RPMI7951 (cell line): ENCODE measurements at places on chromosomes 2 and 18.

DNA sequence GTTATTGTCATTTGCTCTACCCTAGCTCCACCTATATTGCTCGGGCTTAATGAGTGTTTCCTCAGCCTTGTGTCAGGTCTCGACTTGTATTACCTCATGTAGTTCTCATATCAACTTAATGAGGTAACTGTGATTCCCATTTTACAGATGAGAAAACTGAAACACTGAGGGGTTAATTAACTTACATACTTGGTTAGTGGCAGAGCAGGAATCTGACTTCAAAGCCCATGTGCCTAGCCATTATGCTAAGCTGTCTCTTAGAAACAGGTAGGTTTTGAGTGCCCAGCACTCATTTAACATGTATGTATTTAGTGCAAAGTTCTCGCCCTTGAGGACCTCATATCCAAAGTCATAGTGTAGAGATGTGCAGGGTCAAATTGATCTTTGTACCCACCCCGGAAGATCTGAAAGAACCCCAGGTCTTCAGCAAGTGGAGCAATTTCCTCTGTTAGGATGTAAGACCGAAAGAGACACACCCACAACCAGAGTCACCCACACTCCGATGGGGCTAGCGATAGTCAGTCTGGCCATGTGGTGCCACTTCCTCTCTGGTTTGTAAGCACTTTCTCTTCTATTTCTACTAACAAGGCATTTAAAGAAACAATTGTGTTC is 121.0 kb upstream of the SLC39A10 start:
- peak; percentile 68 for DNase-seq

DNA sequence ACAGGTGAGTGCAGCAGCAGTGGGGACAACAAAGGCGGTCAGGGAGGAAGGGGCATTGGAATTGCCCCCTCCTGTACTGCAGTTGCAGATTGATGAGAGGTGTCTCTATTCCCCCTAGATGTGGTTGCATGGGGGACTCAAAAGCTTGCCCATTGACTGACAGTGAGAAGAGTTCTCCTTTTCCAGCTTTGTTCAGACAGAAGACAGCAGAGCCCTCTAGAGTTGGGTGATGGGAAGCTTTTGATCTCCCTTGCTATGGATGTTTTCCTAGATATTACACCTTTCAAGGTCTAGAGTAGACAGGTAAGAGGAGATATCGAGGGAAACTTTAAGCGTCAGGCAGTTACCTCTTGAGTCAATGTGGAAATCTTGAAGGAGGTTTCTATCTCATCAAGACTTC is 2.9 kb downstream of the PROKR1 start:
- DNase-seq = no peak

DNA sequence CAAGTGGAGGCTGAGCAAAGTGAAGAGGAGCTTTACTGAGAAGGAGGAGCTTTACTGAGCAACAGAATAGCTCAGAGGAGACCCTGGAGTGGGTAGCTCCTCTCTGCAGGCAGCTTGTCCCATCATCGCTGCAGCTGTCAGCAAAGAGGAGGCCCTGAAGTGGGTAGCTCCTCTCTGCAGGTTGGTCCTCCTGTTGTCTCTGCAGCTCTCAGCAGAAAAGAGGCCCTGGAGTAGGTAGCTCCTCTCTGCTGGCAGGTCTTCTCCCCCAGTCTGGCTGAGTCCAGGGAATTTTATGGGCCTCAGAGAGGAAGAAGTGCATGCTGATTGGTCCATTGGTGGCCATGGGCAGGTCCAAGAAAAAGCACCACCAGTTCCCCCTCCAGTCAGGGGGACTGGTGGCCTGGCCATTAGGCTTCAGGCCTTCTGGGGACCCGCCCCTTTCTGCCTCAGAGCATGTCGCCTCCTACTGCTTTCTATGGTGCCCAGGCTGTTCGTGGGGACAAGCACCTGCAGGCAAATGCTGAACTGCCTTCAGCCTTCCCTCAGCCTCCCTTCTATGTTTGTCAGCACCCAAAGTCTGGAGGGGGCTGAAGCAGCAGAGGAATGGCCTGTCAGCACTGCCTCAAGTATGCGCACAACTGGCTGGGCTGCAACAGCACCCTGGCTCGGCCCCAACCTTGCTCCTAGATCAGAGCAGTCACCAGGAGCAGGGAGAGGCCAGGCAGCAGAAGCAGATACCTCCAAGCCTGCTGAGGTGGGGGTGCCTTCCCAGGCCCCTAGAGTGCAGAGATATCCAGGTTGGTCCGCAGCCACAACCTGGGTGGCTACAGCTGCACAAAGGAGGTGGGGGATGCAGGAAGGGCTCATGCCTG is 5.9 kb downstream of the ZSCAN30 start:
- DNase-seq = no peak

GRCh38 chr2:62426154-62426912 is 79.7 kb downstream of the TMEM17 start:
- no peak for DNase-seq

DNA sequence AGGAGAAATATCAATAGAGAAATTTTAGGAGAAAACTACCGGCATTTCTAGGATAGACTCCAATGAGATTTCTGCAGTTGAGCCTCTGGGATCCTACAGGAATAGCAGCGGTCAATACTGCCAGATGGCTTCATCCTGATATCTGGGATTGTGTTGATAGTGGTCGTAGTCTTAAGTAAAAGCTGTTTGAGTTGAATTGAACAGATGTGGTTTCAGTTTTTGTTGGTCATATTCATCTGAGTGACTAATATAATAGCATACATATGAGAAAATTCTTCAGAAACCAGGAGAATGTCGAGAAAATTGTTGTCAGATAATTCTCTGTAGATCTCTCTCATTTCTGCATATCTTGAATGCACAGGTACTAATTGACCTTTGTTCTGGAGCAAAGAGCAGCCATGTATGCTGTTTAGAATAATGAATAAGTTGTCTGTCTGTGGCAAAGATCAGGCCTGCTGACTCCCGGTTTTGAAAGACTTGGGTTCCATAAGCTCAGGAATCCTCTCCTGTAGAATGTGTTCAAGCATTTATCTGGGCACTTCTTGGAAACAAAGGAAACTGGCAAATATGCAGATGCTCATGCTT is 288.1 kb downstream of the TMX3 start:
- DNase-seq = peak; percentile 31

GRCh38 chr2:104852090-104852666 is 1.7 kb upstream of the POU3F3 start:
- DNase-seq = no peak

DNA sequence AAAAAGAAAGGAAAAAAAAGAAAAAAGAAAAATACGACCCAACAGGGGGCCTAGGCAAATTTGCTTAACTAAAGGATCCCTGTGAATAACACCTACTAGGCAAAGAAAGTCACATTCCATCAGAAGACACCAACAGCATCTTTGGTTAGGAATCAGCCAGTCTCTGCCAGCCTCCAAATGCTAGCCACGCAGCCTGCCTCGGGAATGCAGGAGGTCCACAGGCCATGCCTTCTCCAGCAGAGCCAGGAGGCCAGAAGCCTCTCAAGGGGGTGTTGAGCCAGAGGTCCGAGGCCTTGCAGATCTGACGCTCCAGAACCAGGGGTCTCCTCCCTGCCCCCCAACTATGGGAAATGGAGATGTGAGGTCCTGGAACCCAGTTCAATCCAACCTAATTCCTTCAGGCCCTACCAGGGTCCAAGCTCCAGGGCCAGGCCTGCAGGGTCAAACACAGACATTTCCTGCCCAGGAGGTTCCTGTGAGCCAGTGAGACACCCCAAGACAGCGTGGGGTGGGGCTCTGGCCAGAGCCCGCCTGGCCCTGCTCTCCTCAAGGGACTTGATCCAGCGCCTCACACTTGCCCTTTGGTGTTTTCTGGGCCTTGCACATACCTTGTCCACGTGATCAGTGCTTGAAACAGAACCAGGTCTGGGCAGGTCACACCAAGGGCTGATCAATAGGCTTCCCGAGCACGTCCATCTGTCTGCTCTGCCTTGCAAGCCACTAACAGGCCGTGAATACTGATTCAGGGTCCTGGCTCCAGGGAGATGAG is 289.6 kb upstream of the ID2 start:
- DNase-seq = no peak

DNA sequence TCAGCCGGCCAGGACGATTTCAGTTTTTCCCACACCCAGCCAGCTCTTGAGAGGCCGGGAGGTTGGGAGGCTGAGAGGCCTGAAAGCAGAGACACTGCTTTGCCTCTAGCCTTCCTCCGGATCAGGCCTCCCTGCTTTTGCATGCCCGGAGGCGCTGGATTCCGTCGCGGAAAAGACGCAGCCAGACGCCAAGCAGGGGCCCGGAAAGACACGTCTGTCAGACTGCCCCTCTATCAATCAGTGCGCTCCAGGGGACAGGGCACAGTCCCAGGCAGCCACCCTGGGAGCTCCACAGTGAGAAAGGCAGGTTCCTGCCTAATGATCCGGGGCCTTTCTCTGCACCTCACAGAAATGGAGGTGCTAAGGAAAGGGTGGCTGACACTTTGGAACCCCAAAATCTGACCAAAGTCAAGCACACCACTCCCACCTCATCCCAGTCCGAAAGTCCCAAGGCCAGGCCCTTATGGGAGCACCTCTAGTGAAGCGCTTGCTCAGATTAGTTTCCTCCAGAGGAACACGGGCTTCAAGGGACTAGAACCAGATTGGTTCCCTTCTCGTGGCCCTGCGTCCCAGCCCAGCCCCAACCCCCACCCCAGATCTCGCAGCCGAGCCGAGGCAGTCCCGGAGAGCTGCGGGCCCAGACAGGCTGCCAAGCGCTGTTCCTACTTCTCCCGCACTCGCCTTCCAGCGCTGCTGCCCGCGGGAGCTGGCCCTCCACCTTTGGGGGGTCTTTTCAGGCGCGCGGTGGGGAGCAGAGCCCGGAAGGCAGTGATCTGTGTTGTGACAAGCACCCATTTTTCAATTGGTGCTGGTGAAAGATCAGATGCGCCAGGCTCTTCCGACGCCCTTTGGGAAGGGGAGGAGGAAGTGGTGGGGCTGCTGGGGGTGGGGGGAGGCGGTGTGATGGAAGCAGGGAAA is 5.0 kb downstream of the DLX1 start:
- no peak for DNase-seq

GRCh38 chr2:203842373-203842772 is 25.2 kb upstream of the CTLA4 start:
- no peak for DNase-seq

DNA sequence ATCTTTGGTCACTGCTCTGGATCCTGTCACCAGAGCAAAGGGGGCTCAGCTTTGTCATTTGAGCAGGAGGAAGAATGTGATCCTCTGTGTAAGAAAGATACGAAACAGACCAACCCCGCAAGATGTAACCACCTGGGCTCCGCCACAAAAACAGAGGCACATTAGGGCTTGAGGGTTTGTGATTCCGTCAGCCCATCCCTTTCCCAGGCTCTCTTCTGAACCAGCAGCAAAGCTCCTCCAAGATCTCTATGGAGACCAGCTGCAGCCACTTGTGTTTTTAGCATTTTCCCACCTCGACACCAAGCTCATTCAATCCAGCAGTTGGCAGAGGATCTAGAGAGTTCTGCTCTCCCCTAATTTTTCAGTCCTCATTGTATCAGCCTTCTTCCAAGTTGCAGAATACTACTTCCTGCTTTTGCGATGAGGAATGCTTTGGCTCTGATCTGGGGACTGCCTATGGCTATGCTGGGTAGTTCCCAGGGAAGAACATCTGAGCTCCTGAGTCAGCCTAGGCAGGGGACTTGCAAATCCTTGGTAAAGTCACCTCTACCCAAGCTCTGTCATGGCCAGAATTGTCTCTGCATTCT is 139.6 kb upstream of the RAB12 start:
- peak; percentile 79 for DNase-seq

DNA sequence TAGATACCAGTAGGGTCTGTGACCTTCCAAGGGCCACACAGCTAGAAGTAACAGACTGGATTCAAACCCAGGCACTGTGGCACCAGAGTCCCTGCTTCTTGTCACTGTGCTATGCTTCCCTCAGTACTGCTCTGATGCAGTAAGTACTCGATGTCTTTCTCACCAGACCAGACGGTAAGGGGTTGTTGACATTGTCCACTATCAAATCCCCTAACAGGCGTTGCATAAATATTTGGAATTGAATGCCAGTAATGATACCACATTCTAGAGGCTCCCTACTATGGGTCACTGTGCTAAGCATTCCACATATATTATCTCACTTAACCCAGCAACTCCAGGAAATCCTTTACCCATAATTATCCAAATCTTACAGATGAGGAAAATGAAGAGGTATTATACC is 223.1 kb downstream of the C1D start:
- DNase-seq = no peak

DNA sequence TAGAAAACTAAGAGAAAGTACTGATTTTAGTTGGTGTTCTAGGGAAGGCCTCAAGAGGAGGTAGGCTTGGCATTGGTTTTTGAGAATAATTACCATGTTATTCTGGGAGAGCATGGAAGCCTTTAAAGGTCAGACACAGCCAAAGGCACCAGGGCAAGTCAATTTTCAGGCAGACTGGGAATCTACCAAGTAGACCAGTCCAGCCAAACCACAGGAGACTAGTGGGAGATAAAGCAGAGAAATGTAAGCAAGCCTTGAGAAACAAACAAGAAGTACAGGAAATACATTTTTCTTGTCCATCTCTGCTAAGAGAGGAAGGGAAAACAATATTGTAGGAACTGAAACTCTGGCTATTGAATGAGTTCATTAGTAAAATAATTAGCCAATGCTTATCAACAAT is 5.5 kb upstream of the CCDC68 start:
- peak; percentile 27 for DNase-seq

DNA sequence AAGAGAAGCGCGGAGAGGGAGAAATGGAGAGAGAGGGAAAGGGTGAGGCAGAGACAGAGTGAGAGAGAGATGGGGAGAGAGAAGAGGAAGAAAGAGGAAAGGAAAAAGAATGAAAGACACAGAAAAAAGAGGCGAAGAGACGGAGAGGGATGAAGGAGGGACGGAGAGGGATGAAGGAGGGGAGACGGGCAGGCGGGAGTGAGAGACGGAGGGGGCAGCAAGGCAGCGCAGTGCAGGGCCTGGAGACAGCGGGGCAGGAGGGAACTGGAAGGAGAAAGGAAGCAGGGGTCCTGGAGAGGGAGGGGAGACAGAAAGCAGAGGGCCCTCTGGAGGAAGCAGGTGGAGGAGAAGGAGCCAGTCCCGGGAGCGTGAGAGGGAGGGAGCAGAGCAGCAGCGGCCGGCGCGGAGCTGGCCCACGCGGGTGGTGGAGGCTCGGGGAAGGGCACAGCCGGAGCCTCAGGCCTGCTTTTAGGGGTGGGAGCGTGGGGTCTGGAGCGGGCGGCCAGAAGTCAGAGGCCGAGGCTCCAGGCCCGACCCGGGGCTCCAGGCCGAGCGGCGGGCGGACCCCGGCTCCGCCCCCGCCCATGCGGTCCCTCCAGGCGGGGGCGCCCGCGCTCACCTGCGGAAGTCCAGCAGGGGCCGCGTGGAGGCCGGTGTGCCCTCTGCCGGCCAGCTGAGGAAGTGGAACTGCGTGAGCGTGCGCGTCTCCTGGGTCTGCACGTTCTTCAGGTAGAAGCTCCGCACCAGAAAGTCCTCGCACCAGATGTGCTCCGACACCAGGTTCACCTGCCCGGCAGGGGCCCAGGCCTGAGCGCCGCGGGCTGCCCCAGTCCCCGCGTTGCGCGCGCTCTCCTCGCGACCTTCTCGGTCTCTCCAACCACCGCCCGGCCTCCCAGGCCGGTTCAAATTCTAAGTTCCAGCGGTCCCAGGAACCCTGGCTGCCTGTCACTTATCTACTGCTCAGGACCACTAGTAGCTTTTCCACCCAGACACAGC is 14.5 kb downstream of the PTPRN start:
- DNase-seq = peak; percentile 68
